ENCODE measurements at places on chromosomes 4 and X.

DNA sequence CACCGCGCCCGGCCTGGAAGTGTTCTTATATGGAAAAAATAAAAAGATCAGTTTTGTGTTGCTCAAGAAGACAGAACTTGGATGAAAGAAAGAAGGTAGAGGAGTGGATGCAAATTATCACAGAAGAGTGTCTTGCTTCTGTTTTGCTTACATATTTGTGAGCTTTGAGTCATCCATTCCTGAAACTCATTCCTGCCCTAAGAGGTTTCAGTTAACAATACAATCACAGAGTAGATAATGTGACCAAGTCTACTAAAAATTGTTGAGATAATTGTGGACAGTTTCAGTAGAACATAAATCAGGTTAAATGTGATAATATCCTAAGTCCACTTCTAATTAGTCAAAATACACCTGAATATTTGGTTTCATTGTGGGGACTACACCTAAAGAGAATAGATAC, 26.4 kb upstream of the LRCH2 start:
- no peak for DNase-seq

- no peak for DNase-seq
Measured at GRCh38 chr4:173174594-173175012, 6.0 kb downstream of the GALNT7 start.

- DNase-seq: no peak
Measured at GRCh38 chr4:177681902-177682301, 239.7 kb upstream of the AGA start.

- no peak for DNase-seq
Measured at GRCh38 chr4:40956721-40957255, 207.0 kb downstream of the NSUN7 start.

DNA sequence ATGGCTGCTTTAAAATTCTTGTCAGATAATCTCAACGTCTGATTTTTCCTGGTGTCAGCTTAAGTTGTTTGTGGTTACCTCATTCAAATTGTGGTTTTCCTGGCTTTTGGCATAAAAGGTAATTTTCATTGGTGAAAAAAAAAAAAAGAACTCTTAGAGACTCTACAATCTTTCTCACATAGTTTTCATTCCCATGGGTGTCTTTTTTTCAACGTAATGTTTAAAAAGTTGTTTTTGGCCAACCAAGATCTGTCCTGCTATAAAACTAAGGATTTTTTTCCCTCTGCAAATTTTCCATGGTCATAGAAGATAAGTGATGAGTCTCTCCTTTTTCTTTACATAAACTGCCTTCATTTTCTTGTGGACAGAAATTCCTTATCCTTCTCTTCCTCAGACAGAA, 28.9 kb upstream of the RPS6KA6 start:
- DNase-seq: no peak

GRCh38 chr4:114384629-114385028, 214.0 kb upstream of the UGT8 start:
- no peak for DNase-seq

- DNase-seq: no peak
Measured at GRCh38 chrX:109635146-109635545, 10.2 kb upstream of the KCNE5 start.
